ENCODE measurements at places on chromosomes 11 and 22.

DNA sequence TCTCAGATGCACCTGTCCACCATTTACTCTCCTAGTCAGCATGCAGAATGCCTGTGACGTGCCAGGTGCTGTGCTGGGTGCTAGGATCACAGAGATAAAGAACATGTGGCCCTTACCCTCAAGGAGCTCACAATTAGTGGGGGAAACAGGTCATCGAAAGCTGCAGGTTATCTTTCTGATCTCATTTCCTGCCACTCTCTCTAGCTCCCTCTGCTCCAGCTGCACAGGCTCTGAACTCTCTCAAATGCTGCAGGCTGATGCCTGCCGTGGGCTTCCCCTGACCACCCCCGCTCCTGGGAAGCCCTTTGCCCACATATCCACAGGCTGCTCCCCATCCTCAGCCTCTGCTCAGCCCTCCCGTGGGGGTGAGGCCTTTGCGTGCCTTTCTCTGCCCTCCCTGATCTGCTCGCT is 29.6 kb downstream of the SHANK3 start:
- DNase-seq = no peak

DNA sequence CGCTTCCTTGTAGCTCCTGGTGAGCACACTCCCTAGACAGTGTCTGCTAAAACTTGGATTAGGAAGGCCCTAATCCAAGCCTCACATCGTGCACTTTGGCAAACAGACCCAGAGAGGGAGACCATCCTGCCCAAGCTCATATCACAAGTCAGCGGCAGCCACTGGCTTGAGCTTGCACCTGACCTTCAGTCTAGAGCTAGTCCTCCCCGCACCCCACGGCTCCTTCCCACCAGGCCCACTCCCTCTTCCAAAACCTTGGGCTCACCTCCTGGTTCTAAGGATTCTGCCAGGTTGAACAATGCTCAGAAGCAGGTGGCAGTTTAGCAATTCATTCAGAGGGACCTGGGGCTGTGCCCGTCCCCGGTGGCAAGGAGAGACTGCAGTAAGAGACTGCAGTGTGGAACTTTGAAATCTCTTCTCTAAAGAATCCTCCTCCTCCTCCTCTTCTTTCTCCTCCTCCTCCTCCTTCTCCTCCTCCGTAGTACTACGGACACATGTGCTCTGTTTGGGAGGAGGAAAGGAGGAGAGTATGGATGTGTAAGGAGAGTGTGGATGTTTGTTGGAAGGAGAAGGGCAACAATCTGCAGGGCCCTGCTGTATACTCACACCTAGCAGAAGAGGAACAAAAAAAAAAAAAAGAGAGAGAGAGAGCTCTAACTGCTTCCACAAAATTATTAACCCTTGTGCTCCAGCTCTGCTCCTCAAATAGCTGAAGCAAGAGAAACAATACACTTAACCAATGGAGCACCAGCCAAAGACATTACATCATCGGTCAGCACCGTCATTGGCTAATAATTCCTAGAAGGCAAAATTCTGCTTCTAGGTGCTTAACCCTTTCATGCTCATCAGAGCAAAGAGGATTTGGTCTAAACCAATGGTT is 6.0 kb downstream of the SYN3 start:
- no peak for DNase-seq

GRCh38 chr22:22386602-22387385 is 121.7 kb downstream of the ZNF280B start:
- DNase-seq = no peak

- DNase-seq = no peak
These were observed 203.5 kb upstream of the GUCY1A2 start for GRCh38 chr11:107221748-107222285.

DNA sequence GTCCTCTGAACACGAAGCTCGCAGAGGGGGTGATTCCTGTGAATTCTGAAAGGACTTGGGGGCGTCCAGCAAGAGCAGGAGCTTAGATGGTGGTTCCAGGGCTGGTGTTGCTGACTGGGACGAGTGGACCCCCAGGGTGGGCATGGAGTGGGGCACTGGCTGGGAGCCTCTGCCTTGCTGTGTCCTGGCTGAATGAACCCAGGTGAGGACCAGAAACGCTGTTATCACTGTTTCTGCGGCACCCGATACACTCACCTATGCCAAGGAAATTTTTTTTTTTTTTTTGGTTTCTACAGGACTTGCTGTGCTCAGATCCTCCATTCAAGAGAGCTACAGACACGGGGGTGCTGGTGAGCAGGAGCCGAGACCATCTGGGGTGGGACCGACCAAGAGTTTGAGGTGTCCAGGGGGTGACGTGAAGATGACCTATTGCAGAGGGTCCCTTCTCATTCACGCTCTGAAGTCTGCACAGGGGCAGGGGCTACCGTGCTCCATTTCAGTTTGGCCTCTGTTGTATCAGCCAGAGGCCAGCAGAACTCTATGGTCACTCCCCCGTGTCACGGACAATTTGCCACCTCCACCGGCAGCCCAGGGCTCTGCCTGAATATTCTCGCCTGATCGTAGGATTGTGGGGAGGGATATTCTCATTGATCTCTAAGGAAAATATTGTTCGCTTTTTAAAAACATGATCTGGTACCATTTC is 3.6 kb downstream of the SMIM38 start:
- no peak for DNase-seq

DNA sequence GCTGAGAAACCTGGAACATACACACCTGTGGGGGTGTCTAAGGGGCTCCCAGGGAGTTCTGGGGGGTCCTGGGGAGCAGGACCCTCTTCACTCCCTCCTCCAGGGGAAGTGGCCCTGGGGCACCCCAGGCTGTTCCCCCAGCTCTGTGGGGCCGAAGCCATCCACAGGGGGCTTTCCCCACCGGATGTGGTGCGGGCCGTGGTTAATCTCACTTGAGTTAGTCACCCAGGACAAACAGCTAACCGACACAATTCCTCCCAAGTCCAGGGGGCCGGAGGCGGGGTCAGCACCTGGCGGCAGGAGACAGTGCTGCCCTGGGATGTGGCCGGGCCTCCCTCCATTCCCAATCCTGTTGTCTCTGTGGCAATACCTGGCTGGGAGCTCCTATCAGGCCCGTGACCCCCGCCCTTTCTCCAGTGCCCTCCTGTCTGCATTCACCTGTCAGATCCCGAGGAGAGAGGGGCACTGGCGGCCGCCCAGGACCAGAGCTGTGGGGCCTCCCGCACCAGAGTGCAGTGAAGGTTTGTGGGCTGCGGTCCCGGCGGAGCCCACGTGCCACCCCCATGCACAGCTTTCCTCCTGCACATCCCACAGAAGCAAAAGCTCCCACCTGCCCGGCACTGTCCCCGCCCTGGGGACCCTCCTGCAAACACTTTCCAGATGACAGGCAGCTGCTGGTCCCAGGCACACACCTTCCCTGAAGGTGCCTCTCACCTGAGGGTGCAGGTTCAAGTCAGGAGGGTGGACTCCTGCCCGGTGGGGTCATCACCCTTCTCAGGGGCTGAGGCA is 5.2 kb upstream of the MUC5AC start:
- DNase-seq = no peak

DNA sequence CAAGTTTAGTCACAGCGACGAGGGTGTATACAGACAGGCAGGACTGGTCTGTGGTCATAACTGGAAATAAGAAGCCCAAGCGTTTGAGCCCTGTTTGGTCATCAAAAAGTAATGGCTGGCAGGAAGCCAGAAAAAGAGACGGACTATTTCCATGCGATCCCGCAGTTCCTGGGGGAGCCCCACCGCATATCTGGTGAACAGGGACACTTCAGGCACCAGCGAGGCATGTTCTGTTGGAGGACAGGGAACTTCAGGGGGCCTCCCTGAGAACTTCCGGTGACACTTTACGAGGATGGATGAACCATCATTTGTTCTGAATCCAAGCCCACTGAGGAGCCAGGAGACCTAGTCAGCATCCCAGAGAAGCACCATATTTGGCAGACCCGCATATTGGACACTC is 29.7 kb upstream of the TRIM29 start:
- DNase-seq = no peak

- DNase-seq = no peak
These were observed 209.5 kb downstream of the NAV2 start for GRCh38 chr11:19921976-19922688.

- no peak for DNase-seq
These were observed 30.9 kb downstream of the BIRC2 start for GRCh38 chr11:102377891-102378290.

DNA sequence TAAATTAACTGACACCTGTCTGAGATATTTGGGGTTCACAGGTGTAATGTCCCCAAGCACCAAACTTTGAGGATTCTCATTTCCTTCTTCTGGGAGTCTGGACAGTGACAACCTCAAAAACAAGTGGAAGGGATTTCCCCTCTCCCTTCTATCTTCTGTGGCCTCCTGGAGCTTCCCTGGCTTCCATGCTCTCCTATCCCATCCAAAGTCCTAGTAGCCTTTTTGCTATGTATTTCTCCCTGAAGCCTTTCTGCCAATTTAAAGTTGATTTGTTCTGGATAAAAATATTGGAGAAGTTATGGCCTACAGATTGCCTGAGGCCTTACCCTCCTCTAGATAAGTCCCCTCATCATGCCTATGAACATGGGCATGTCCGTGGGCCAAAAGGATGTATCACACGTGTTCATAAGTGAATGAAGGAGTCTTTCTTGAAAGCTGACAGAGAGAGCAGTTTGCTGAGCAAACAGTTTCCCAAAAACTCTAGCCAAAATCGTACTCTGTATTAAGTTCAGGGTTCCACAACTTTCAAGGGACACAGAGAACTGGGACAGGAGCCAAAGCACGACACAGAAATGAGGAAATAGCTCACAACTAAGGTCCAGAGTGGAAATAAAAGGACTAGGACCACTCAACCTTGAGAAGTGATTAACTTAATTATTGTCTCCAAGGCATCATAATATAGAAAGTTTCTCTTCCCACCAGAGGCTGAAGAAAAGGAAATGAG is 6.7 kb downstream of the HEPACAM start:
- no peak for DNase-seq

DNA sequence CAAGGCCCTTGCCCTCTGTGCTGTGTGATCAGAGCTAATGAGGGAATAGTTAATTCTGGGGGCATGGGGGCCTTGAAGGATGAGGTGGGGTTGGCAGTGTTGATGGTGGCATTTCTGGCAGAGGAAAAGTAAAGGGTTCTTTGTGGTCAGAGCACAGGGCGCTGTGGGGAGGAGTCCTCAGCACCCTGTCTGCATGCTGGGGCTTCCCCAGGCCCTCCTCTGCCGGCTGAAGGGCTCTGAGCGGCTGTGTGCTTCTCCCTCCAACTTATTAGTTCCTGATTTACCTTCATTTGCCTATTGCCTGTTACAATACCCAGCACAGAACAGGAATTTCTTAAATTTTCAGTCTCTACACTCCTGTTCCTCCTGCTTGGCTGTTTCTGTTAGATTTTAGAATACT is 122.8 kb downstream of the HIPK3 start:
- DNase-seq = no peak

DNA sequence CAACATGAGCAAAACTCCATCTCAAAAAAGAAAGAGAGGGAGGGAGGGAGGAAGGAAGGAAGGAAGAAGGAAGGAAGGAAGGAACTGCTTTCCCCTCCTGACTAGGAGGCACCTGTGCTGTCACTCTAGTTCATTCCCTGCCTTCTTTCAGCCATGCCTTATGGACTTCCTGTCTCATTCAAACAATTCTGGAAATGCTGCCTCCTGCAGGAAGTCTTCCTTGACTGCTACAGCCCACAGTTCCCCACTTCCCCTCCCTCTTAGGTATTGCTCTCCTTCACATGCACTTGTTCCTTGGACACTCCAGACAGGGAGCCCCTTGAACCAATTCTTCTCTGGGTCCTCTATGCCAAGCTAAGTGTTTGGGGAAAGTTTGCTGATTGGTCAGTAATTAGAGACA is 31.6 kb upstream of the WNT11 start:
- DNase-seq = no peak

DNA sequence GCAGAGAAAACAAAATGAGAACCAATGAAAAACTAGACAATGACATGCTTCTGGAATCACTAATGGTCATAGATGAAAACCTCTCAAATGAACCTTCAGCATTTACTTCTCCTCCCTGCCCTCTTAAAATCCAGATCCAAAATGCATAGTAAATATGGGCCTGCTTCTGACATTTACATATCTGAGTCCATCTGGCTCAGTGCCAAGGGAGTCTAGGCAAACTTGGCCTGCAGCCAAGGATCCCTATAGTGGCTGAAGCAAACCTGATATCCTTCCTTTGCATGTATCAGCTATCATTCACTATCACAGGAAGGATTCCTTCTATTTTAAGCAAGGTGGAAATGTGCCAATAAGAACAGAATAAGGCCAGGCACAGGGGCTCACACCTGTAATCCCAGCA is 104.8 kb downstream of the C11orf58 start:
- DNase-seq = no peak

- no peak for DNase-seq
These were observed 134.2 kb downstream of the STK33 start for GRCh38 chr11:8459711-8460399.

- no peak for DNase-seq
These were observed 39.3 kb downstream of the MYEOV start for GRCh38 chr11:69333149-69333710.

GRCh38 chr11:113142508-113142907 is 171.9 kb upstream of the TTC12 start:
- no peak for DNase-seq

DNA sequence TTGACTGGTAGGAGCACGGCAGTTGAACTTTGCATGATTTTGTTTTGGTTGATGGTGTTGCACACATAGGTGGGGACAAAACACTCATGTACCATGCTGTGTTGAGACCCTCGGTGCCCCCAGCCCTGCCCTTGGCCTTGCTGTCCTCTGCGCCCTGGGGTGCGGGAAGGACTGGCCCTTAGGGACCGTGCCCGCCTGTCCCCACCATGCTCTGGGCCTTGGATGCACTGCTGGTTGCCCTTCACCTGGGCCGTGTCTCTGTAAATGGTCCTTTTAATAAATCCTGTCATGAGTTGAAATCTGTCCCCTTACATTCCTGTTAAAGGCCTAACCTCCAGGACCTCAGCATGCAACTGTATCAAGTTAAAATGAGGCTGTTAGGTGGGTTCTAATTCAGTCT is 102.3 kb upstream of the ANO1 start:
- no peak for DNase-seq

DNA sequence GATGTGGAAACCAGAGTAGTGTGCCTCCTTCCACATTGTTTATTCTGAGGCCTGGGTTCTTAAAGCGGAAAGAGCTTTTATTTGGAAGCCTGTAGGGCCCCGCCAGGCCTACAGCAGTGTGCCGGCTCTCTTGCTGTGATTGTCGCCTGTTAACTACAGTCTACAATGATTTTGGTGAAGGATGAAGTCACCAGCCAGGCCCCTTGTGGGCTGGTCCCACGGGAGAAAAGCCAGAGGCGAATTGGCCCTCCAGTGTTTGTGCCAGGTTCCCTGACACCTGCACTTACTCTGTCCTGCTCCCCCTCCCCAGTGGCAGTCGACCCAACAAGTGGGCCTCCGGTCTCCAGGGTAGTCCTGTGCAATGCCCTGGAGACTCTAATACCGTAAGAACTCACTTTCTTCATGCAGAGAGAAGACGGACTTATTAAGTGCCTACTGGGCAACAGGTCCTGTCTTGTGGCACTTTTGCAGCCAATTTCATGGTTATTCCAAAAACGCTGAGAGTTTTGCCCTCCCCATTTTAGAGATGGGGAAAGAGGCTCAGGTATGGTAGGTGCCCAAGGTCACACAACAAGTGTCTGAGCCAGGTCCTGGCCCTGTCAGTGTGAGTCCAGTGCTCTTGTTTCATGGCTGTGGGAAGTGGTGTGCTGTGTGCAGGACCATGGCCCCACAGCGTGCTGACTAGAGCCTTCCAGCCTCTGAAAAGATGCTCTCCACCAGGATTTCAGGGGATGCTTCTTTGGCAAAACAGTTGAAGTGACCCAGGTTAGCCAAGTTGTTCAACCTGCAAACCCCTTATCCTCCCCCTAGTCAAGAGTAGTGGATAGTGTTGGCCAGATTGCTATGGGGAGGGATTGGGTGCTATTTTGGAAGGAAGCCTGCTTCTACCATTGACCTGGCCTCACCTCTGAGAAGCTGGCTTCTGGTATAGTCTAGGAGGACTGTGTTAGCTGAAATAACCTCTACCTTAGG is 1.4 kb downstream of the MICAL2 start:
- no peak for DNase-seq

All from central memory CD4-positive, alpha-beta T cell (primary cell).